ENCODE measurements at places on chromosomes 16 and 17. TPM values are rescaled to one million over a fixed set of nuclear protein-coding genes. Genes with fewer than 3 reads are reported as not detected.

Gene MT1M
- total RNA-seq = not detected

Gene CCL23
- total RNA-seq = not detected

Gene VPS35L
- 30.9 TPM for total RNA-seq

Gene CLEC18C
- 0.08 TPM for total RNA-seq

Gene RAP1GAP2
- total RNA-seq = 20.2 TPM

Gene CES3
- 1.5 TPM for total RNA-seq

Gene WNK4
- 1.7 TPM for total RNA-seq

Gene SLFN14
- total RNA-seq = not detected

Gene HOXB6
- 4.0 TPM for total RNA-seq

Gene CHMP6
- total RNA-seq = 26.8 TPM

Gene ALOX12
- total RNA-seq = not detected

Gene SYT17
- 9.8 TPM for total RNA-seq

Gene ADAM11
- total RNA-seq = 2.4 TPM

Gene GINS2
- total RNA-seq = 32.5 TPM

Gene KRTAP16-1
- total RNA-seq = not detected

Gene EZH1
- total RNA-seq = 11.4 TPM

Gene OTOA
- 0.05 TPM for total RNA-seq

Gene GNG13
- not detected for total RNA-seq

Gene CCL8
- not detected for total RNA-seq

Gene NGFR
- 0.69 TPM for total RNA-seq

Gene FBXL16
- 3.1 TPM for total RNA-seq

Gene KRTAP9-8
- total RNA-seq = not detected

Gene ASGR2
- not detected for total RNA-seq

Gene FAM171A2
- 2.6 TPM for total RNA-seq

Gene SRL
- 0.02 TPM for total RNA-seq

Gene MT3
- total RNA-seq = 0.40 TPM

Gene SPSB3
- total RNA-seq = 26.3 TPM

Gene UMOD
- not detected for total RNA-seq

Gene CYTH1
- total RNA-seq = 40.3 TPM

Gene SMIM22
- total RNA-seq = not detected

Gene ITGA2B
- total RNA-seq = 1.7 TPM

Gene NECAB2
- total RNA-seq = 3.0 TPM

Gene MYLK3
- not detected for total RNA-seq

Gene PHKB
- 28.3 TPM for total RNA-seq

Gene ATAD5
- 5.2 TPM for total RNA-seq

All from A549 treated with RU486 at 1 μM for 4 hours (cell line).